D721Med (cell line): ENCODE measurements at places on chromosomes 5 and 9.

DNA sequence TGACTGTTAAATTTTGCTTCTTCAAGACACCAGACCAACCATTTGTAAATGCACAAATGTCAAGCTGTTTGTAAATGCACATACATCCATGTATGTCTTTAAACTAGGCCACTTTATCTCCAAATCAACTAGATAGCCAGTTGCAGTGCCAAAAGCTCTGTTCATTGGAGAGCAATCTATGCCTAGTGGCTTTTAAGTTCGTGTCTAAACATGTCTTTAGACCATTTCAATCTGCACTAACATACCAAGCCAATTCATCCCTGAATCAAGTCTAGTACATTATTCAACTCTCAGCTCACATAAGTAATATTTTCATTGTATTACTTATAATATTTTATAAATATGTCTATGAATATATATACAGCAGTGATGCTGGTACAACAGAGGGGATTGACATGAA is 985.9 kb downstream of the CDH18 start:
- no peak for DNase-seq

GRCh38 chr5:72281430-72281763 is 38.6 kb downstream of the MRPS27 start:
- DNase-seq, result no peak

DNA sequence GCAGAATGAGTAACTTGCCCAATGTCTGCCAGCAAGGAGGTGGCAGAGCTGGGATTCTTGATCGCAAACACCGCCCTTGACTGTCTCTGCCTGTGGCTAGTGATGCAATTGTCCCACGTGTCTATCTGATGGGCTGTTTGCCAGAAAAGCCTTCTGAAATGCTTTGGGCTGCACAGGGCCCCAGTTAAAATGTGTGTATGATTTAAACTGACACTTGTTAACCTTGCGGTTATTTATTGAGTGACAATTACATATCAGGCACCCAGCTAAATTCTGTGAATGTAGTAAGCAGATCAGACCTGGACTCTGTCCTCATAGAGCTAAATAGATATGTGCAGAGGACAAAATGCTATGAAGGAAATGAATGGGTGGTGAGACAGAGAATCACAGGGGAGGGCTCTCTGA is 11.6 kb upstream of the IL12B start:
- no peak for DNase-seq

- DNase-seq, result no peak
Observed at GRCh38 chr5:124650147-124650561, 96.3 kb downstream of the ZNF608 start.

- DNase-seq, result no peak
Observed at GRCh38 chr9:83520292-83520691, 17.9 kb downstream of the FRMD3 start.

DNA sequence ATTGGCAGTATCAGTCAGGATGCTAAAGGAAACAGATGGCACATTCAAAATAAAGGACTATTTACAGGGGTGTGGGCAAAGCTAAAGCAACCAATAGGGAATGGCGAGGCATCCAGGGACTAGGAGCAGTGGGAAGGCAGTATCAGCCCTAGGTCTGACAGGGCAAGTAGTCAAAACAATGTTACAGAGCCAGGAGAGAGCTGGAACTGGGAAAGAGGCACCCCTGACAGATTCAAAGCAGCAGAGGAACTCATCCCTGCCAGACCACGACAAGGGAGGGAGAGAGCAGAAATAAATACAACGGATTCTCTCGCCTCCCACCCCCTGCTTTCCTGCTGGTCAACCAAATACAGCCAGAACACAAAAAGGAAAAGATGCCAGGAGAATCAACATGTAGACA is 371.5 kb downstream of the NR2F1-AS1 start:
- no peak for DNase-seq

- DNase-seq, result peak; percentile 9
Observed at GRCh38 chr9:126698756-126699155, 85.0 kb downstream of the LMX1B start.

DNA sequence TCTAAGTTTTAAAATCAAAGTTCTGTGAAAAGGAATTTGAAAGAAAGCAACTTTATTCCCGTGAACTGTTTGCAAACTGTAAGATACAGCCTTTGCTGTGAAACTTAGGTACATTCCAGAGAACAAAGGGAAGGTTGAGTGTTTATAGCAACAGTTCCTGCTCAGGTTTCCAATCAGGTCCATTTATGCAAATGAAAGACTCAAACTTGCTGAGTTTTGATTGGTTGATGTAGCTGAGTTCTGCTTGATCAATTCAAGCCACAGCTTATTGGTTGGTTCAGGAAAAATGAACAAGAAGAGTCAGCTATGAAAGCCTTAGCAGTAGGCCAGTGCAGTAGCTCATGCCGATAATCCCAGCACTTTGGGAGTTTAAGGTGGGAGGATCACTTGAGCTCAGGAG is 37.9 kb downstream of the SLC27A6 start:
- no peak for DNase-seq

GRCh38 chr5:30108051-30108450 is 1085.4 kb upstream of the CDH6 start:
- no peak for DNase-seq

DNA sequence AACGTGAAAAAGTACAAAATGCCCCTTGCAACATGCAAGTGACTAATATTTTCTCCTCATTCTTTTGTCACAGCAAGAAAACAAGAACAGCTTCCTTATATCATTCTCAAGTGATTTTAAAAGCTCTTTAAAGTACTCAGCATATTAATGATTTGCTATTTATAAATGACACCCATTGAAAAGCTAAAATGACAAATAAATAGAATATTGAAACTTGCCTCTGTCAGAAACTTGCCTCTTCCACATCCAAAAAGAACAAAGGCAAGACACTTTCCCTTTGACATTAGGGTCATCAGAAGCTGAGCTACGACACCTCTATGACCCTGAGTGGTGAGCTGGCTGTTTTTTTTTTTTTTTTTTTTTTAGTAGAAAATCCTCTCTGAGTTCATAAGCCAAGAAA is 339.6 kb upstream of the ITGA1 start:
- DNase-seq, result no peak

GRCh38 chr9:126055381-126055985 is 271.1 kb upstream of the MVB12B start:
- no peak for DNase-seq

GRCh38 chr5:149550594-149551226 is 529 bp downstream of the CSNK1A1 start:
- DNase-seq, result no peak

DNA sequence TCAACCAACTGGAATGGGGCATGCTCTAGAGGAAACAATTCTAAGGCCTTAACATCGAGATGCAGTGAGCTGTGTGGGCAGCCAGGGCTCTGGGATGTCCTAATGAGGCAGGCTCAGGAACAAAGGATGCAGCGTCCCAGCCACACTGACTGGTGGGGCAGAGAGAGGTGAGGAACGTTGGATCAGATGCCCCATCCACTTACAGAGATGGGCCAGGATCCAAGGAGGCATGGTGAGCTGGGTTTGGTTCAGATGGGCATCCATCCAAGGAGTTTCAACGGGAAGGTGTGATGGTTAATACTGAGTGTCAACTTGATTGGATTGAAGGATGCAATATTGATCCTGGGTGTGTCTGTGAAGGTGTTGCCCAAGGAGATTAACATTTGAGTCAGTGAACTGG is 15.5 kb upstream of the MARCHF6 start:
- DNase-seq, result no peak

GRCh38 chr5:65364907-65365306 is 116.8 kb downstream of the ADAMTS6 start:
- no peak for DNase-seq

DNA sequence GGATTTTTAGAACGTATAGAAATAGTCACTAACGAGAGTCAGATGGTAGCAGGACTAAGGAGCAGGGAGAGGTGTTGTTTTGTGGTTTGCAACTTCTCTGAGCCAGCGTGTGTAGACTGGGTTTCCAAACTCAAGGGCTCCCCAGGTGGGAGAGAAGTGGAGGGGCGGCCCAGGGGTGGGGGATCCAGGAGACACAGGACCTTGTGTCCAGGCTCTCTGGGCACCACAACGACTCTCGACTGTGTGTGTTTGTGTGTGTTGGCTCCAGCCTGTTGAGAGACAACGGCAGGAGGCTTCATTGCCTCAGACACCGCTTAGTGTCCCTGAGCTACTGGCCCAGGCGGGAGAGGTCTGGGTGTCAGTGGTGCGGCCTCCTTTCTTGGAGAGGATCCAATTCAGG is 934 bp upstream of the FCN1 start:
- no peak for DNase-seq

DNA sequence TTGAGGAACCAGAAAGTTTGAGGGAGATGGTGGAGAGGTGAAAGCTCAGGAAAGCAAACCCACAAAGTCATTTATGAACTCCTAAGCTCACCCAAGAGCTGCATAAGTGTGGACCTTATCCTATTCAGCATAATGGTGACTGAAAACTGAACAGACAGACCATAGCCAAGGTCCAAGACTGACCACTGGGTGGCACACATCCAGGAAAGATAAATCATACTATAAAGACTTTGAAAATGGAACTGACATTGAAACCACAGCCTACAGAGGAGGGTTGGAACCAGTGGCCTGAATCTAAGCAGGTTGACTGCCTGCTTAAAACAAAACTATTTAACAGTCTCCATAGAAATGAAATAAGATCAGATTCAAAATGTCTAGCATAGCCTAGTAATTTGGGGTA is 121.0 kb upstream of the RGS7BP start:
- DNase-seq, result no peak

DNA sequence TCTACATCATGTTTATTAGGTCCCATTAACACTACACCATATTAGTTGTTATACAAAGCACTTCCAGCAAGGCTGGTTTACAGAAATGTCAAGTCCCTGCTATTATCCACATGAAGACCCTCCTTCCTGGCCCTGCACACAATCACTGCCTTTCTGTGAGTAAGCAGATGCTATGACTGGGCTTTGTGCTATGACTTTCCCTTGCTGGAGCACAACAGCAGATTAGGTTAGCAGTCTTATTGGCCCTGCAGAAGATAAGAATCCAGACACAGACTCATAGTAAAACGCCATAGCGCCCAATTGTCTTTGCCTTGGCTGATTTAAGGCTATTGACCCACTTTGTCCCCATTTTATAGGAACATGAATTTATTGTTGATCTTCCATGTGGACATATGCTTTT is 228.9 kb upstream of the ACTBL2 start:
- no peak for DNase-seq

- DNase-seq, result no peak
Observed at GRCh38 chr9:83681490-83681889, 26.3 kb downstream of the UBQLN1 start.

- DNase-seq, result no peak
Observed at GRCh38 chr5:531101-531748, 7.0 kb upstream of the SLC9A3 start.
